8988T (cell line): ENCODE measurements at places on chromosomes 3 and 15.
A peak's percentile ranks its signal among the peaks of the same experiment; 100 is the strongest.

- no peak for DNase-seq
These were observed 126.0 kb downstream of the ST8SIA2 start for GRCh38 chr15:92519709-92520108.

- DNase-seq, result no peak
These were observed 2.4 kb upstream of the CFAP91 start for GRCh38 chr3:119700269-119700919.

GRCh38 chr15:79673416-79674123, 223.2 kb downstream of the MTHFS start:
- DNase-seq, result peak; percentile 17

DNA sequence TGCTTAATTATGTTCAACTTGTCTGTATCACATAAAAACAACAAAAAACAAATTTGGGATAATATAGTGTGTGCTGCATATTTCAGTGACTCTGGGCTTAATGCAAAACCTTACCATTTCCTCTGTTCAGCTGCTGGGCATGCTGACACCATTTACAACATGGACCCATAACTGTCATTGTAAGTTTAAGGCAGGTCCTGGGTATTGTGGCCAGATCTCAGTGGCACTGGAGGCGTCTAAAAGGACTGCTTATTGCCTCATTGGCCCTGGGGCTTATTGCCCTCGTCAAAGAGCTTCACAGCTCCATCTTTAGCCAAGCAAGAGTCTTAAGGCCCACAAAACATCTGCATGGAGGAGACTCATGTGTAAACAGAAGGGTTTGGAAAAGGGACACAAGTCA, 390.2 kb downstream of the NR2F2 start:
- no peak for DNase-seq

DNA sequence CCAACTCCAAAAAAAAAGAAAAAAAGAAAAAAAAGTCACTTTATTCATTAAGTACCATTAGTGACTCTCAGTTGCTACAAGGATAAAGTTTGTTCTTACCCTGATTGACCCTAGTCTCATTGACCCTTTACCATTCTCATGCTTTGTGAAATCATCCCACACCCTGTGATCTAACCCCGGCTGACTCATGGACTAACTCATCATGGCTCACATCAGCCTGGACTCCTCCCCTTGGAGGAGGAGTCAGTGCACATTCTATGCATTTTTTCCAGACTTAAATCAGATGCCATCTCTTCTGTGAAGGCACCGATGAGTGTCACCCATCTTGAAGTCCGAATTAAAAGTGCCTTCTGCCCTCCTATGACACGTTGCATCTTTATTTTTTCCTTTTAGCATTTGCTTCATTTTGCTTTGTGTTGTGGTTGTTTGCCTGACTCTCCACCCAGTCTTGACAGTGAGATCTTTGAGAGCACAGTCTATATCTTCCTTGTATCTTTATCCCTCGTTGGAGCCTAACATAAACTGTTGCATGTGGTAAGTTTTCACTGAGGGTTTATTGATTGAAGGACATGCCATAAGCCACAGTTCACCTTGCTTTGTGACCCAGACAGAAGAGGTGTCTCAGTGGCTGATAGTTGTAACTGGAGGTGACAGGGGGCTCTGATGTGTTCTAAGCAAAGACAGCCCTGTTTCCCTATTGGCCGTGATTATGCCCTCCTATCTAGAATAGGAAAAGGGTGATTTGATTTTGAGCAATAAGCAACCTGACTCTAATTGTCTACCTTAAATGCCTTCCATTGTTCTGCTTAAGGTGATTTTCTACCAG, 72.1 kb downstream of the IL1RAP start:
- DNase-seq, result peak; percentile 29

DNA sequence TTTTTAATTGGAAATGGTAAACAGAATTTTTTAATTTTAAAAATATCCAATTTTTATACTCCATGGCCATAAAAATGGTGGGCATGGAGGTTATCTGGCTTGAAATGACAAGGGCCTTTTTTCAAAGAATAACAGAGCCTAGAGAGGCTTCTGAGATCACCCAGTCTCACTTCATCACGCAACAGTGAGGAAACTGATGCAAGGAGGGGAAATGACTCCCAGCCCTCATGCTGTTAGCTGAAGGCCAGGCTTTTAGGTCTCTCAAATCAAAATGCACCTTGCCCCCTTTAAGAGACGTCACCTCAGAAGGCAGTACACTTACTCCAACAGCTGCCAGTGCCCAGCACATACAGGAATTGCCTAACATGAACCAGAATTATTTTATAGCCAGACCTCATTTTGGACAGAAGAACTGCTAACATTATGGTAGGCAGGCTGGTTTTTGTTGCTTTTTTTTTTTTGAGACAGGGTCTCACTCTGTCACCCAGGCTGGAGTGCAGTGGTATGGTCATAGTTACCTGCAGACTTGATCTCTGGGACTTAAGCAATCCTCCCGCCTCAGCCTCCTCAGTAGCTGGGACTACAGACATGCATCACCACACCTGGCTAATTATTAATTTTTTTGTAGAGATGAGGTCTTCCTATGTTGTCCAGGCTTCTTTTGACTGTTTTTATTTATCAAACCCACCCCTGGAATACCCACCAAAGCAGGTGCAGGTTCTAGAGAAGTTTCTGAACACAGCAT, 9.1 kb downstream of the RAB43 start:
- no peak for DNase-seq

DNA sequence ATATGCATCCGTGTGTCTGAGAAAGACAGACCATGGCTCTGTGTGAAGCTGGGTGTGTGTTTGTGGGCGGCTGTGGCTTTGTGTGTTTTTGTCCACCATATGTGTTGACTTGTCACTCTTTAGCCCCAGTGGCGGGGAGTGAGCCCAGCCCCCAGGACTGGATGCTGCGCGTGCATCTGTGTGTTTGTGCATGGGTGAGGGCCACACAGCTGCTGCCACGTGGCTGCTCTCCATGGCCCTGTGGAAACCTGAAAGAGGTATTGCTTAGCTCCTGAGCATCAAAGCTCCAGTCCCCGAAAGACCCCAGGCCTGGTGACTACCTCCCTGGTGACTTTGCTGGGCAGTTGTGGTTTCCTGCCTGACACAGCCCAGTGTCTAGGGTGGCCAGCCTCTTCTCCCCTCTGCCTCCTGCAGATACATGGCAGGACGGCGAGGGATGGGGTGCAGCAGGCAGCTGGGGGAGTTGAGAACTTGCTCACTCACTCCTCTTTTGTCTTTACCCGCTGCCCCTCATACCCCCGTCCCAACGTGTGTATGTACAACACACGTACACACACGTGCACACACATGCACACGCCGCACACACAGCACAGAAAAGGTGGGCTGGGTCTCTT, 6.5 kb downstream of the EPHB3 start:
- DNase-seq, result no peak

- no peak for DNase-seq
These were observed 135.5 kb upstream of the PTX3 start for GRCh38 chr3:157300981-157301663.

DNA sequence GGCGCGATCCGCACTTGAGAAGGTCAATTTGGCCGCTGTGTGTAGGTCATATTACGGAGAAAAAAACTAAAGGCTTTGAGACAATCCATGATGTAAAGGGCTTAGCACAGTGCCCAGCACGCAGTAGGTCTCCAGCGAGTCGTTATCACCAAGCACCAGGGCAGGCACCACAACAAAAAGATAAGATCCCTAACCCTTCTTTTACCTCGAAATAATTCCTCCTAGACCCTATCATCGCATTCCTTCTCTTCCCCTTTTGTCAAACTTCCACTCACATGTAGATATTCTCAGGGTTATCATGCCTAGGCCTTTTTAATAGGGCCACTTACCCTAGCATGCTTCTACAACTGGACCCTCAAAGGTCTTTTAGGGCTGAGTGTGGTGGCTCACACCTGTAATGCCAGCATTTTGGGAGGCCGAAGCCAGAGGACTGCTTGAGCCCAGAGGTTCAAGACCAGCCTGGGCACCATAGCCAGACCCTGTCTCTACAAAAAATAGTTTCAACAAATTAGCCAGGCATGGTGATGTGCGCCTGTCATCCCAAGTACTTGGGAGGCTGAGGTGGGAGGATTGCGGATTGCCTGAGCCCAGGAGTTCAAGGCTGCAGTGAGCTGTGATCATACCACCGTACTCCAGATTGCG, 13.5 kb downstream of the ZNF774 start:
- DNase-seq, result no peak

DNA sequence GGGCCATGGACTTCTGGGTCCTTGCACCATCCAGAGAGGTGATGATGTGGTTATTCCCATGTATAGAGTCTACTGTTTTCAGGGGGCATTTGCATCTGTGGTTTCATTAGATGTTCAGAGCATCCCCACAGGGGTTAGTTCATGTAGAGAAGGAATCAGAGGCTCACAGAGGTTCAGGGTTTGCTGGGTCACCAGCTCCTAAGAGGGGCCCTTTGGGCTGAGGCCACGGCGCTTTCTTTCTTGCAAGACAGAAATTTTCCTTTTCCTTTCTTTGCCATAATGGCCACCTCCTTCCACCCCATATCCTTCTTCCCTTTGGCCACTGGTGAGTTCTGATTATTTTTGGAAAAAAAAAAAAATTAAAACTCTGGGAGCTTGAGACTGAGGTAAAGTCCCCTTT, 62.3 kb downstream of the APBA2 start:
- DNase-seq, result no peak

GRCh38 chr15:66226736-66227135, 26.8 kb downstream of the MEGF11 start:
- DNase-seq, result no peak

GRCh38 chr3:177525987-177526712, 328.9 kb upstream of the TBL1XR1 start:
- no peak for DNase-seq

DNA sequence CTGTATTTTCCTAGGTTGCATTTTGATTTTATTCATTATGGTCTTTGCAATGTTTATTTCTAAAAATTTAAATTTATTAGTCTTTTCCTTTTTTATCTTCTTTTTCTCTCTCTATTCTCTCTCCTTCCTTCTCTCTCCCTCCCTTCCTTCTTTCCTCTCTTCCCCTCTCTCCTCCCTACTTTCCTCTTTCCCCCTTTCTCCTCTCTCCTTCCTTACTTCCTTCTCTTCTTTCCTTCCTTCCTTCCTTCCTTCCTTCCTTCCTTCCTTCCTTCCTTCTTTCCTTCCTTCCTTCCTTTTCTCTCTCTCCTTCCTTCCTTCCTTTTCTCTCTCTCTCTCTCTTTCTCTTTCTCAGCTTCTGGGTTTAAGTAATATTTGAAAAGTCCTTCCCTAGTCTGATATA, 72.8 kb upstream of the RASGRF1 start:
- no peak for DNase-seq

- no peak for DNase-seq
These were observed 23.8 kb downstream of the MEIS2 start for GRCh38 chr15:37076543-37076942.

- DNase-seq, result no peak
These were observed 36.2 kb upstream of the CFAP20DC start for GRCh38 chr3:59085976-59086375.

DNA sequence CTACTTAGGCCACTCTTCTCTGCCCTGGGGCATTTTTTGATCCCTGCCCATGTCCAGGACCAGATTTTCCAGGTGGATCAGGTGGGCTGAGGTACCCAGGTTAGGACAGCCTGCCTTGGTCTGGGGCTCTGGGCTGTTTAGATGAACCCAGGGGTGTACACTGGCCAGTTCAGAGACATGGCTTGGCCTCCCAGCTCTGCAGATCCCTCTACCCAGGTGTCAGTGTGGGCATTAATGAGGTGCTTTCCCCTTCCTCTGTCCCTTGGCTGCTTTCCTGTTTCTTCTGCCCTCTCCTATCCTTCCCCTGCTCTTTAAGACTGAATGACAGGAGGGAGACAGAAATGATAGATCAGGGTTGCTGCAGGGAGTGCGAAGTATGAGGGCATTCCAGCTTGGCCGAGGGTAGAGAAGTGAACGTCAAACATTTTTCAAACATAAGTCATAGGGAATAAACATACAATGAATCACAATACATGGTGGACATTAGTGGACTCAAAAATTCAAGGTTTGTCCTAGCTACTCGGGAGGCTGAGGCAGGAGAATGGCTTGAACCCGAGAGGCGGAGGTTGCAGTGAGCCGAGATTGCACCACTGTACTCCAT, 30.5 kb downstream of the RTP1 start:
- DNase-seq, result peak; percentile 71

- no peak for DNase-seq
These were observed 1.1 kb downstream of the ANKRD63 start for GRCh38 chr15:40281801-40282146.

DNA sequence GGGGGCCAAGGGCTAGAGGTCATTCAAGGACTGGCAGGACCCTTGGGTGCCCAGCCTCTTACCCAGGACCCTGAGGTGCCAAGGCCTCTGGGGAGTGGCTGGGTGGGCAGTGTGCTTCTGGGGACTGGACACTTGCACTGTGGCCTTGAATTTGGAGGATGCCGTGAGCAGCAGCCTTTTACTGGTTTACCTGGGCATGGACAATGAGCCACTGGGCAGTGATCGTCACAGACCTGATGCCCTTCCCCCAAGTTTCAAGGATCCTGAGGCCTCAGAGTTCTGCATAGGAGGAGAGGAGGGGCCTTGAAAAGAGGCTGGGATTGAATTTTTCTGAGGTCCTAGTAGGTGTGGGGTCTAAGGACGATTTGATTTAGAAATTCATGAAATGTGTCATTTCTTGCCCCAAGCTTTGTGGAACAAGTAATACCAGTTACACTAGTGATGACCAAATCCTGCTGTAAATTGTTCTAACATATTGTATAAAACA, 146.1 kb upstream of the TPM1 start:
- no peak for DNase-seq

GRCh38 chr3:135324301-135324700, 529.2 kb downstream of the EPHB1 start:
- DNase-seq, result no peak

- no peak for DNase-seq
These were observed 22.7 kb upstream of the NIPA2 start for GRCh38 chr15:22815766-22816165.

- no peak for DNase-seq
These were observed 218.5 kb downstream of the BBX start for GRCh38 chr3:107740992-107741896.

DNA sequence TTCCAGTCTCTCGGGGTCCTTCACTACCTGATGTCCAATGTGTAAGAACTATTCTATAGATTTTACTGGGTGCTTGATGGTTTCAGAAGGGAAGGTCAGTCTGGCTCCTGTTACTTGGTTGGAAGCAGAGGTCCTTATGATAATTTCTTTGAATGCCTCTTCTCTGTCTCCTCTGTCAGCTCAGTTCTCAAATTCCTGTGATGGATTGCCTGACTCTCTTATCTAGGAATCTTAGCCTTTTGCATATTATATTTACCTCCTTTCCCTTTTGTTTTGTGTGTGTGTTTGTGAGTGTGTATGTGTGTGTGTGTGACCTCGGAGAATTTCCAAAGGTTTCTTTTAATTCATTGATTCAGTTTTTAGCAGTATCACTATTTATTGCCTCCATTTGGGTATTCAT, 88.2 kb downstream of the ARNT2 start:
- no peak for DNase-seq

DNA sequence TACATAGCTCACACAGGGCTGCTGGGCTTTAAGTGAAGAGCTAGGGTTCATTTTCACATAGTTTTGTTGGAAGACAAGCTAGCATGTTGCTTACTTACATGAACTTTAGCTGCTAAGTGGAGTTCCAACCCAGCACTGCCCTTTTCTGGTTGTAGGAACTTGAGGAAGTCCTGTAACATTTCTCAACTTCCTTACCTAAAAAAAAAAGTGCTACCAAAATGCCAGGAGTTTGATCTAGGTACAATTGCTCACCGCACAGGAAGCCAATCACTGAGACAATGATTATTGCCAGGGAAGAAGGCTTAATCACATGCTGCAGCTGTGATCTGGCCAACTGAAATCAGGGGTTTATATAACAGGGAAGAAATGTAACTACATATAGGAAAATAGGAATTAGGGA, 52.8 kb downstream of the IL12A start:
- DNase-seq, result no peak

- peak; percentile 67 for DNase-seq
These were observed 58.0 kb downstream of the CMTM8 start for GRCh38 chr3:32296251-32297204.
